Placental pericyte (primary cell): ENCODE measurements at places on chromosomes 1 and 21. TPM values are rescaled to one million over a fixed set of nuclear protein-coding genes. Genes with fewer than 3 reads are reported as not detected.

Gene ITPKB
- 1.8 and 6.6 TPM in 2 replicates for total RNA-seq

Gene ATP6V0B
- 113 and 121 TPM in 2 replicates for total RNA-seq

Gene MPC2
- 16.0 and 29.9 TPM in 2 replicates for total RNA-seq

Gene SAMD11
- total RNA-seq, result 1.1 and 2.9 TPM in 2 replicates

Gene PTCH2
- 0.22 and 0.29 TPM in 2 replicates for total RNA-seq

Gene GPATCH2
- total RNA-seq, result 20.1 and 24.1 TPM in 2 replicates

Gene ADAM30
- not detected in 2 replicates for total RNA-seq
